DMS 273 treated with DMSO at 0.1 percent for 48 hours (cell line): ENCODE measurements at places on chromosomes 5 and 9.
A peak's percentile ranks its signal among the peaks of the same experiment; 100 is the strongest.

- DNase-seq: no peak
These were observed 44.3 kb downstream of the SLC28A3 start for GRCh38 chr9:84296146-84296843.

- no peak for DNase-seq
These were observed 743.4 kb upstream of the CTNND2 start for GRCh38 chr5:12647613-12648012.

GRCh38 chr5:155282503-155283107, 269.1 kb downstream of the KIF4B start:
- no peak for DNase-seq

GRCh38 chr5:154384480-154385235, 61.1 kb upstream of the SAP30L start:
- no peak for DNase-seq

DNA sequence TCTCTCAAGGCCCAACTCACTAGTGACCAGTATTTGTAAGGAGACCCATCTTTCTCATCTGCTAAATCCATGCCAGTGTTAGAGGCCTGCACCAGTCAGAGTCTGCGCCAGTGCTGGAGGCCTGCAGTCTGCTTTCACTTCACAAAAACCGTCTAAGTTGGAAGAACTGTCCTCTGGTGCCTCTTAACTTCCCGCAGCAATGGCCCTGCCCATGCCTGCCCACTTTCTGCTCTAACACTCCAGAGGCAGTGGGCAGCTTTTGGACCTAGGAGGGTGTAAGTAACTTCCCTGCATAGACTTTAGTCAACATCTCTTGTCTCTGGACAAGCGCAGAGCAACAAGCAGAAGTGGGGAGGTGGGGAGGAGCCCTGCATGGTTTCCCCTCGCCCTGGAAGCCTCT, 152.9 kb downstream of the AUH start:
- no peak for DNase-seq

DNA sequence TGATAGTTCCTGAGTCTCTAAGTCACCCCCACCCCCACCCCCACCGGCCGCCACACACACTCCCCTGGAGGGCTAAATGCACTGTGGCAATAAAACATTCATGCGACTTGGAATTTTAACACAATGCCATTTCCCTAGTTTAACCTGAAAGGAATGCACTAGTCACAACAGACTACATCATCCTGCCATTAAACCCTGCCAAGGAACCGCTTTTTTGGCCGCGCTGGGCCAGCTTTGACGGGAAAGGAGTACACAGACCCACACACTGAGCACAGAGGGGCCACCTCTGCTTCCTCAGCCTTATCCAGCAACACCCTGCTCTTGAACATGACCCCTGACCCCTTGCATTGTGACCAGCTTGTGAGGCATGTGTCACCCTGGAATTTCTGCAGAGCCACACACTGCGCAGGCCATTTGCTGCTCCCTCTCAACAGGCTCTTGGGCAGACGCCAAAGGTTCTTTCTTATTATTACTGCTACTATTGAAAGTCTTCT, 165.3 kb downstream of the BNC2 start:
- peak; percentile 80 for DNase-seq

GRCh38 chr5:1803192-1803591, 2.0 kb downstream of the NDUFS6 start:
- DNase-seq: no peak

- no peak for DNase-seq
These were observed 3.0 kb upstream of the DPYSL3 start for GRCh38 chr5:147512659-147513379.

GRCh38 chr9:91362051-91362611, 413 bp upstream of the AUH start:
- no peak for DNase-seq

GRCh38 chr9:112337547-112337946, 4.1 kb upstream of the PTBP3 start:
- no peak for DNase-seq

GRCh38 chr5:95975703-95976102, 14.1 kb upstream of the ELL2 start:
- no peak for DNase-seq

GRCh38 chr5:170648541-170648940, 135.0 kb upstream of the GABRP start:
- no peak for DNase-seq

GRCh38 chr5:179852993-179853547, 5.5 kb downstream of the MRNIP start:
- no peak for DNase-seq

DNA sequence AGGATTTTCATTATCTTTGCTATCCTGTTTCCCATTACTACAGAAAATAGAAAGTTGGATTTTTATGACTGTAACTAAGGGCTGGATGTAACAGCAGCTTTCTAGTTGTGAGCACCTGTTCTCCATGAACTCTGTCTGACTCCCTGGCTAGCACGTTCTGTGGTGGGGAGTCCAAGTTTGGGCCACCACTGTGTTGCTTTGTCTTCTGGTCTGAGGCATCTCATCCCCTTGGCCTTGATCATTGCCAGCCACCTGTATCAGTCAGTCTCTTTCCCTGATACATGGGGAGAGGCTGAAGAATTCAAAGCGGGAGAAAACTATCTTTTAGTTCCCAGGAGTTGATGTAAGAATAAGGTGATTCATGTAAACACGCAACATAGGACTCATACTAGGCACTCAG, 33.4 kb downstream of the WDR70 start:
- no peak for DNase-seq

DNA sequence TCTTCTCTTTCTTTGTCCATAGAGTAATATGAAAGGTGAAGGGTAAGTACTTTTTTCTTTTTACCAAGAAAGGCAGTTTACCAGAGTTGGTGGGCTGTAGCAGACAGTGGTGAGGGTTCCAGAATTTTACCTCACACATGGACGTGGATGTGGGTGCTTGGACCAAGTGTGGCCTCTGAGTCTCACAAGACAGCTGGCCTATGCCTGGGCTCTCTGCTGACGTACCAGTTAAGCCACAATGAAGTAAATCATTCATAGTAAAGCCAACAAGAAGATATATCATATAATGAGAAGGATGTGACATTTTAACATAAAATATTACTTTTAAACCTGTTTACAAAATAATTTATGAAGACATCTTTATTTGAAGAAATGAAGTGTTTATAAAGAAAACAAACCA, 106.0 kb downstream of the PRKACG start:
- DNase-seq: no peak

- DNase-seq: no peak
These were observed 32.7 kb downstream of the MORN5 start for GRCh38 chr9:122192261-122192875.

DNA sequence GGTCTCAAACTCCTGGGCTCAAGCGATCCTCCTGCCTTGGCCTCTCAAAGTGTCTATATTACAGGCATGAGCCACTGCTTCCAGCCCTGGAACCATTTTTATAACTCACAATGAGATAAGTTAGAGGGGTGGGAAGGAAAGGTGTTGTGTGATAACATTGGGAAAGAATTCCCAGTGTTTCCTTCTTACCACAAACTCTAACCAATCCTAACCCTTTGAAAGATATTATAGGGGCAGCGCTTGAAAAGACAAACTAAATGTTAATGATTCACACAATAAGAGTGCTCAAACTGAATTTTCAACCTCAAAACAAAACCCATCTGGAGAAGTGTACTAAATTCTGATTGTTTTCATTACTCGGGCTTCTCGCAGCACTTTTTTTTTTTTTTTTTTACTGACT, 109.7 kb downstream of the TSSK1B start:
- no peak for DNase-seq
